ENCODE measurements at places on chromosomes 7 and 10. TPM values are rescaled to one million over a fixed set of nuclear protein-coding genes. Genes with fewer than 3 reads are reported as not detected.

DNA sequence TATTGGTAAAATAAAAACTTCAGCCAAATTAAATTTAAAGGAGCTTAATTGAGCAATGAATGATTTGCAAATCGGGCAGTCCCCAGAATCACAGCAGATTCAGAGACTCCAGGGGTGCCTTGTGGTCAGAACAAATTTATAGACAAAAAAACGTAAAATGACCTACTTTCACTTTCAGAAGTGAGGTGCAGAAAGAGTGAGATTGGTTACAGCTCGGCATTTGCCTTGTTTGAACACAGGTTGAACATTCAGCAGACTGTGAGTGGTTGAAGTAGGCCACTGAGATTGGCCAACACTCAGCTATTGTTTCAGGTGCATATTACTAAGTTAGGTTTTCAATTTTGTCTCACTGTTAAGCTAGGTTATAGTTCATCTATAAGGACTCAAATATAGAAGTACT, 153.4 kb downstream of the BICC1 start:
- DNase-seq: no peak

GRCh38 chr10:124616040-124616835, 127.9 kb downstream of the FAM53B start:
- DNase-seq: no peak

- DNase-seq: no peak
These were observed 19.1 kb downstream of the AUTS2 start for GRCh38 chr7:69617364-69617763.

GRCh38 chr10:69974551-69975155, 78.0 kb upstream of the MACROH2A2 start:
- DNase-seq: peak; percentile 91

CAMK1D gene
- 4.2 TPM for total RNA-seq

HOXA9 gene
- total RNA-seq: 0.28 TPM

GRCh38 chr10:1292611-1293031, 236.4 kb downstream of the WDR37 start:
- no peak for DNase-seq

GRCh38 chr10:109899356-109900331, 23.7 kb downstream of the XPNPEP1 start:
- DNase-seq: peak; percentile 51

DIP2C gene
- total RNA-seq: 8.6 TPM

MET gene
- 68.0 TPM for total RNA-seq

- DNase-seq: peak; percentile 75
These were observed 43.6 kb downstream of the THNSL1 start for GRCh38 chr10:25059990-25060389.

DNA sequence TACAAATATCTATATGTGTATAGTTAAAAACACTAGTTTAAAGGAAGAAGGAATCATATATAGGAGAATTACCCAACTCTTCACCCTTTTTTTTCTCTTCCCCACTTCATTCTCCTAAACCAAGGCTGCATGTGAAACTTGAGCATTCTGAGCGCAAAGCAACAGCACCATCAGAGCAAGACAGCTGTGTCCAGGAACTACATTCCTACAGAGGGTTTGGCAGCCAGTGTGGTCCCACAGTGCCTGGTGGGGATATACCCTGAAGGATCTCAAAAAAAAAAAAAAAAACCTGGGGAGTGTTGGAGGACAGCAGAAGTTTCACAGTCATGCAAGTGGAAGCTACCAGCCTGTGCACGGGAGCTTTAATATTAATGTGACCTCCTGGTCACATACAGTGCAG, 310.4 kb downstream of the CTNNA3 start:
- DNase-seq: no peak

- no peak for DNase-seq
These were observed 44.0 kb downstream of the OAT start for GRCh38 chr10:124374535-124375352.

SFXN2 gene
- 11.7 TPM for total RNA-seq

GRCh38 chr7:139762886-139763285, 14.9 kb downstream of the HIPK2 start:
- peak; percentile 75 for DNase-seq

DNA sequence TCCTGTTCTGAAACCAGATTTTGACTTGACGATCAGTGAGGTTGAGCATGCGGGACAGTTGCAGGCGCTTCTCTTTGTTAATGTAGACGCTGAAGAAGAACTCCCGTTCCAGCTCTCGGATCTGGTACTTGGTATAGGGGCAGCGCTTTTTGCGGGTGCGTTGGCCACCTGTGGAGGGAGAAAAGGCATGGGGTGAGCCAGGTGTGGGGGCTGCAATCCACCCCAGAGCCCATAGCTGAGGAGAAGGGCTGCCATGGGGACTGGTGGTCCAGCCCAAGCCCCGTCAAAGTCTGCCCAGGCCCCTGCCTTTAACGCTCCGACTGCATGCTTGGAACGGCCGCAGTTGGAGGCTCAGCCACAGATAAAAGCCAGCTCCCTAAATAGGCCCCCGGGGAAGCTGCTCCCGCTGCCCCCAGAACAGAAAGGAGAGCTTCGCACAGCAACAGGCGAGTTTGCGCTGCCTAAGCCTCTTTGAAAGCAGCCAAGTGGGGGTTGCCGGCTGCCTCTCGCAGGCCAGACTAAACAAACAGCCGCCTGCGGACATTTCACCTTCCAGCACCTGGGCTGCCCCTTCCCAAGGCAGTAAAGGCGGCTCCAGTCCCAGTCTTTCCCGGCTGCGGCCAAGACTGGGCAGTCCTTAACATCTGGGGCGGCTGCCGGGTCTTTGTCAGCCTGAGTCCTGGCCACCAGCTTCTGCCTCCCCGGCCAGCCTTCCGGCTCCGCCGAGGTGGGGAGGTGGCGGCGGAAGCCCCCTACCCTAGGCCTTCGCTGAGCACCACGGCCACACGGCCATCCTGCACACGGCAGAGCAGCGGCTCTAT, 2.0 kb downstream of the HOXA11 start:
- no peak for DNase-seq

PTN gene
- 61.7 TPM for total RNA-seq

GRCh38 chr10:30812018-30812851, 182.7 kb upstream of the LYZL2 start:
- DNase-seq: peak; percentile 95

- no peak for DNase-seq
These were observed 164.0 kb downstream of the MALRD1 start for GRCh38 chr10:19212590-19212989.
